ENCODE measurements at places on chromosomes 3 and 15.

GRCh38 chr15:83012636-83013035 is 1.2 kb upstream of the C15orf40 start:
- DNase-seq, result no peak

GRCh38 chr3:108125550-108126071 is 34.8 kb upstream of the CD47 start:
- DNase-seq, result no peak

DNA sequence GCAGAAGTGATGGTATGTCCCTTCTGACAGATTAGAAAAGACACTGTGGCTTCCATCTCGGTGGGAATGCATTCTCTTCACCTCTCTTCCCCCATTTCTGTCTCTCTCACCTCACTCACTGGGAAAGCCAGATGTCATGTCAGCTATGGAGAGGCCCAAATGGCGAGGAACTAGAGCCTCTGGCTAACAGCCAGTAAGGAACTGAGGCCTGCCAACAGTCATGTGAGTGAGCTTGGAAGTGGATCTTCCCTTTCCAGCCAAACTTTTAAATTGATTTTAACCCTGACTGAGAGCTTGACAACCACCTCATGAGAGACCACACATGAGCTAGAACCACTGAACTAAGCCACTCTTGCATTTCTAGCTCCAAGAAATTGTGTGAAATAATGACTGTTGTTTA is 35.2 kb upstream of the CDAN1 start:
- no peak for DNase-seq

- no peak for DNase-seq
Observed at GRCh38 chr3:140972833-140973232, 31.2 kb downstream of the SLC25A36 start.

DNA sequence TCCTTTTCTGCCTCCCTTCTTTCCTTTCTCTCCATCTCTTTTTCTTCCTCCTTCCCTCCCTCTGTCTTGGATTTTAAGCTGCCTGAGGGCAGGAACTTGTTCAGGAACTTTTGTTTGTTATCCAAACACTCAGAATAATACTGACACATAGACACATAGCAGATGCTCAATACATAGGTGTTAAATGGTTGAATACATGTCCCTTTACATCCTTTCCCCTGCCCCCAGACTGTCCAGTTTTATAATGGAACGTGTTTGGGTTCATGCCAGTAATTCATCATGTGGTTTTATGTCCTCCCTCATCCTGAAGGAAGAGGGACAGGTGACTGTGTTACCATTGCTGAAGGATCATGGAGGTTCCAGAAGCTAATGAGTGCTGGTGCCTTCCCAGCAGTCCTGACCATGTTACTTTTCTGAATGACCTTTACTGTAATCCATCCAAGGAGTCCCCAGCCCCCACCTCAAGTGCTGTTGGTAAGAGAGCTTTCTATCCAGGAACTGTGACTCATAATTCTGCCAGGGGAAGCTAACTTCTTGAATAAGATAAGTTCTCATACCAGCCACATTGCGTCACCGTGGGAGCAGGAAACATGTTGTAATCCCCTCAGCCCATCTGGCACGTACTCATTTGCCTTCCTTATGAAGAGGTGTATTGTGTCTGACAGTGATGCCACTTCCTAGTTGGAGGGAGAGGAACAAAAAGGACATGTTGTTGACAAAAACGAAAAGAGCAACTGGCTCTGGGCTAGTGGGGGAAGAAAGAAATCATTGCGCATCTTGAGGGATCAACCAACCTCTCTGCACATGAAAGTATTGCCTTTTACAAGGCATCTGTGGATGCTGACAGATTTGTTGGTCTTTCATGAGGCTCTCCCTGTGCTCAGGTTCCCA is 52.4 kb downstream of the IL1RAP start:
- no peak for DNase-seq

DNA sequence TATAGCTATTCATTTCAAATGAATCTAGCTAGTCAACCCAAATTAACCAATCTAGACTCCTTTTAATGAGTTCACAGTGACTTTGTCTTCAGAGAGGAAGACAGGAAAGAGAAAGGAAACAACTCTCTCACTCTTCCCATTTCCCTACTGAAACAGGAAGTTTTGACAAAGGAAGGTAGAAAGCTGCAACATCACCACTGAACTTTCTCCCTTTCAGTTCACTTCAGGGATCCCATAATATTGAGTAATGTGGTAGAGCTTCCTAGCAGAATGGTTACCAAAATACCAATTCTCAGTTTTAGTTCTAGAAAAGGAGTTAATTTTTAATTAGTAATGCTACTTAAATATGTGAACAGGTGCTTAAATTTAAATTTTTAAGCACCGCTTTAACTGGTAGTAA is 7.5 kb downstream of the VPS13C start:
- no peak for DNase-seq

GRCh38 chr3:182725372-182726251 is 67.7 kb upstream of the ATP11B start:
- DNase-seq, result peak; percentile 43

DNA sequence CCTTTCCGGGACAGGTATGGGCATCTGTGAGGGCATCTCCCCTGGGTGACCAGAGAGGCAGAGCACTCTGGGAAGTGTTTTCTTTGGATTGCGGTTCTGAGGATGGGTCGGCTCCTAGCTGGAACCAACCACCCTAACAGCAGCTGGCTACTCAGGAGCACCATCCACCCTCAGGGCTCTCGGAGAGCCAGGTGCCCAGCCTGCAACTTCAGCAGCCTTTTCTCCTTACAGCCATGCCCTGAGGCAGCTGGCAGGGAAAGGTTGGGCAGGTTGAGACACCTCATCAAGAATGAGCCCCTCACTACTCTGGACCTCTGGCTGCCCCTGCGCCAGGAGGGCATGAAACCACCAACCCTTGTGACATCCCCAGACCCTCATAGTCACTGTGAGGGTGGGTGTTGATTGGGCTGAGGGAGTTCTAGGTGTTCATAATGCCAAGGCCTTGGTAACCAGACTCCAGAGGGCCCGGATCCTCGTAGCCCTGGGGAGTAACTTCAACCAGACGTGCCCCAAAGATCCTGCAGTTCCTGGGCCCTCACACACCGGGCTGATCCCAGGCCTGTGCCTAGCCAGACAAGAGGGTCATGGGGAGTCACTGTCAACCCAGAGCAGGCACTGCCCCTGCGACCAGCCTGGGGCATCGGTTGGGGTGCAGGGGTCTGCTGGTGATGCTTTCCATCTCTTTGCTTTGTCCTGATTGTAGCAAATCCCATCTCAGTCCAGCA is 114.4 kb upstream of the ABHD17C start:
- no peak for DNase-seq

GRCh38 chr3:172800156-172800555 is 49.6 kb downstream of the ECT2 start:
- no peak for DNase-seq

- DNase-seq, result no peak
Observed at GRCh38 chr15:76378691-76379090, 42.1 kb downstream of the ISL2 start.

DNA sequence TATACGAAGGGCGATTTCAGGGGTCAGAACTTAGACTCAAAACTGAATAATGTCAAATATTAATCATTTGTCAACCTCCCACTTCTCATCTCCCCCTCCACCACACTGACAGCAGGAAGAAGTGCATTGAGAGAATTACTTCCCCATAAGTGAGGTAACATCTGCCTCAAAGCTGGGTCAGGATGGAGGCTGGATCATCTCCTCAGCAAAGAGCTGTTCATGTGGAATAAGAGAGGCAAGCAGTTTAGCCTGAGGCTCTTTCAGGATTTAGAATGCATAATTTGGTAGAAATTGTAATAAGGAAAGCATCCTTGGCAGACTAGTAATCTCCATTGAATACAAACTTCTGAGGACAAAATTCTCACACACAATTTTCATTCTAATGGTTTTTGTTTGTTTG is 512.1 kb downstream of the ROBO1 start:
- no peak for DNase-seq

GRCh38 chr3:5692446-5692845 is 504.9 kb downstream of the EDEM1 start:
- DNase-seq, result no peak

GRCh38 chr15:91678003-91678402 is 175.5 kb upstream of the SLCO3A1 start:
- no peak for DNase-seq

- DNase-seq, result no peak
Observed at GRCh38 chr3:159059395-159059794, 257.5 kb downstream of the MFSD1 start.

- no peak for DNase-seq
Observed at GRCh38 chr3:54123003-54123775, 837 bp downstream of the CACNA2D3 start.

- no peak for DNase-seq
Observed at GRCh38 chr3:165523801-165524200, 313.4 kb downstream of the BCHE start.

DNA sequence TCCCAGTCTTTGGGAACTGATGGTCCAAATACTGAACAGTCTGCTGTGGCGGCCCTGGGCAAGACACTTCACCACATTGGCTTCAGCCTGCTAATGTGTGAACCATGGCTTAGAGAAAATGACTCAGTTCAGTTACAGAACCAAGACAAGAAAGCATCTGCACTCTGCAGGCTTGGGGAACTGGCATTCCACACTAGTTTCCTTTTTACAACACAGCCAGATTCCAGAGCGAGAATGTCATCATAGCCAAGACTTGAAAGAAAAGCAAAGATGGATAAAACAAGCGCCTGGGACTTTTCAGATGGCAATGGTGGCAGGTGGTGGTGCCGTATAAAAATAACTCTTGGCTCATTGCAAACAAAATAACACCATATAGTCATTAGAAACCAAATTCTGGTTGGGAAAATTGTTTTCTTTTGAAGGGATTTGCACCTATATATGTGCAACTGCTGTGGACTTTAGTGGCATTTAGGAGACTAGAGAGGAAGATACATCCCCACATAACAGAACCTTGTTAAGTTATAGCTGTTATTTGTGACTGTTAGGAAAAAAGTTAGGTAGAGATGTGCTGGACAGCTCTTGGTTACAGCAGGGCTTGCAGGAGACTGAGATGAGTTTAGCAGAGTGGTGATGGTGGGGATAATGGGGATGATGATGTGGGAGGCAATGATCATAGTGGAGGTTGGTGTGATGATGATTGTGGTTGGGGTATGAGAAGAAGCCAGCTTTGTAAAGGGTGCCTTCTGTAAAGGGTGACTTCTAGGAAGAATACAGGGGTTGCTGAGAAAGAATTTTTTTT is 273.6 kb downstream of the THRB start:
- no peak for DNase-seq

- no peak for DNase-seq
Observed at GRCh38 chr3:81485444-81485865, 276.0 kb downstream of the GBE1 start.

DNA sequence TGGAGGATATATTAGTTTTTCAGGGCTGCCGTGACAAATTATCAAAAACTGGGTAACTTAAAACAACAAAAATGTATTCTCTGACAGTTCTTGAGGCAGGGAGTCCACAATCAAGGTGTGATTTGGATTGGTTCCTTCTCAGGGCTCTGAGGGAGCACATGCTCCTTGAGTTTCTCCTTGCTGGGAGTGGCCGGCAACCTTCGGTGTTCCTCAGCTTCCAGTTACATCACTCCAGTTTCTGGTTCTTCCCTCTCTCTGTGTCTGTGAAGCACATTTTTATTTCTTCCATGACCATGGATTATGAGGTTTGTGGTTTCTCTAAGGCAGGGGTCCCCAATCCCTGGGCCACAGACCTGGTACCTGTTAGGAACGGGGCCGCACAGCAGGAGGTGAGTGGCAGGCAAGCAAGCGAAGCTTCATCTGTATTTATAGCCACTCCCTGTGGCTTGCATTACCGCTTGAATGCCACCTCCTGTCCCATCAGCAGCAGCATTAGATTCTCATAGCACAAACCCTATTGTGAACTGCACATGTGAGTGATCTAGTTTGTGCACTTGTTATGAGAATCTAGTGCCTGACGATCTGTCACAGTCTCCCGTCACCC is 24.3 kb downstream of the LRRC28 start:
- no peak for DNase-seq

DNA sequence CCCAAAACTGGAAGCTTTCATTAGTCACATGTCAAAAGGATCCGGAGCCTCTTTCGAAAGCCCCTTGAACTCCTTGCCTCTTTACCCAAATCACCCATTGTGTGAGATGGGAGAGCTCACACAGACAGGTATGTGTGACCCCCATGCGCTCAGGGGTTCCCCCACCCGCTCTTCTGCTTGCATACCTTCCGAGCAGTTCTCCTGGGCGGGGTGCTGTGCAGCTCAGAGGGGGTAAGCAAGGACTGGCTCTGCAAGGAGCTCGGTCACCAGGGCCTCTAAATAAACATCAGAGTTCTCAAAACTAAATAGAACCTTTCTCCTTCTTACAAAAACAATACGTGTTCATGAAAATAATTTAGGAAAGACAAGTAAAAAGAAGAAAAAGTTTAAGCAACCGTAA is 55.7 kb downstream of the PXYLP1 start:
- no peak for DNase-seq

- DNase-seq, result no peak
Observed at GRCh38 chr15:60744826-60745460, 266.0 kb upstream of the ICE2 start.

- no peak for DNase-seq
Observed at GRCh38 chr15:93103823-93104222, 14.8 kb upstream of the RGMA start.

- DNase-seq, result no peak
Observed at GRCh38 chr3:40116478-40117177, 192.9 kb upstream of the EIF1B start.

All from BE2C (cell line).